Activated CD8-positive, alpha-beta memory T cell treated with anti-CD3 and anti-CD28 coated beads for 24 hours (primary cell): ENCODE measurements at places on chromosomes 3 and 15.

- DNase-seq, result no peak
Observed at GRCh38 chr3:12729051-12729651, 29.9 kb downstream of the TMEM40 start.

DNA sequence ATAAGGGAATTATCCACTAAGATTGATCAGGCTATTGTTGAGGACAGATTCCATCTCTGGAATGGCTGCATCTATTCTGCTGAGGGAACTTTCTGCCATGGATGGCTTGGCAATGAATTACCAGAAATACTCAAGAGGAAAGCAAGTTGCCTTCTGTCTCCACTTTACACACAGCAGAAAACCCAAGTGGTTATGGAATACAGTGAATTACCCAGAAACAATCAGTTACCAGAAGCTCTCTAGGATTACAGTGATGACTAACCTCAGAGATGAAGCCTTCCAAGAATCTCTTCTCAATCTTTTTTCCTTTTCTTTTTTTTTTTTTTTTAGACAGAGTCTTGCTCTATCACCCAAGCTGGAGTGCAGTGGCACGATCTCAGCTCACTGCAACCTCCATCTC is 183.3 kb downstream of the WDR76 start:
- no peak for DNase-seq

- DNase-seq, result no peak
Observed at GRCh38 chr15:37078566-37078965, 21.8 kb downstream of the MEIS2 start.

DNA sequence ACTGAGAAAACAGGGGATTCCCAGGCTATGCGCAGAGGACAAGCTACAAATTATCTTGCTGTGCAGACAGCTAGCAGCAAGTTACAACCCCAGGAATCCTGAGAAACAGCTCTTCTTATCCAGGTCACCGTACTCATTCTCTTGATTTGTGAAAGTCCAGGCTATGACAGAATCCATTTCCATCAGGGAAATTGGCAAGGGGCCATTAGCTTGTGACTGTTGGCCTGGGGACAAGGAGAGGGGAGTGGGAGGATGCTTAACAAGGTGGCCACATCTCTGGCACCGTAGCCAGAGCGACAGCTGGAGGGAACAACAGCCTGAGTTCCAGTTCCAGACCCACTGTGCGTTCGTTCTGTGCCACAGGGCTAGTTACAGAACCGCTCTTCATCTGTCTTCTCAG is 44.9 kb upstream of the PLXNA1 start:
- DNase-seq, result no peak

GRCh38 chr3:97935842-97936241 is 36.4 kb downstream of the RIOX2 start:
- no peak for DNase-seq

DNA sequence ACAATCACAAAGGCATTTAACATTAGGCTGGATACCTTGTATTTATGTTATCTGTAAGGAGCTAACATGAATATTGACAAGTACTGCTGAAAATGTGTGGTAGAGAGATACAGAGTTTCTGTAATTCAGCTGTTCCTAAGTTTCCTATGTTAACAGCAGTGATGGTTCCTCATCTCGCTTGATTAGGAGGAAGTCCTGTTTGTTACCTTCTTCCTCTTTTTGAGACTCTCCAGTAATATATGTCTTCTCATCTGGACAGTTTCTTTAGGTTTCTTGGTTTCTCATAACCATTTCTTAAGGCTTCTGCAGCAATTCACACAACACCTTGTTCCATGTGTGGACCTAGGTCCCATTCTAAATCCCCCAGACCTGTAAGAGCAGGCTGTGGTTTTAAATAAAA is 11.4 kb upstream of the PEX5L start:
- DNase-seq, result no peak

- no peak for DNase-seq
Observed at GRCh38 chr3:54547846-54548245, 380.0 kb downstream of the LRTM1 start.

GRCh38 chr15:63318344-63318743 is 40.9 kb downstream of the APH1B start:
- no peak for DNase-seq

- DNase-seq, result no peak
Observed at GRCh38 chr3:24714436-24714835, 219.8 kb upstream of the THRB start.

DNA sequence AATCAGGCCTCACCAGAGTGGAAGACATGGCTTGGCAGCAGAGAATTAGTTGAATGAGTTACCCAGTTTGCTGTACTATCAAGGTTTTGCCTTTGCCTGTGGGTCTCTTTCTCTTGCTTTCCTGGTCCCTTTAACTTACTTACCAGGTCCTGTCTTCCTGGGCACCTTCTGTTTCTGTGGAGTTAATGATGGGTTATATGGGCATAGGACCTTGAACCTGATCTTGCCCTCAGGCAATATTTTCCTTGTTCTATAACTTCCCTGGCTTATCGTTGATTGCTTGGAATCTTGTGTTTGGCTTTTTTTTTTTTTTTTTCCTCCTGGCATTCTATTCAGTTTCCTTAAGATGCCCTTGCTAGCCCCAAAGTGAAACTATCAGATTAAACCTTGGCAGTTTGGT is 106.8 kb downstream of the HHLA2 start:
- DNase-seq, result no peak

- DNase-seq, result no peak
Observed at GRCh38 chr3:174329321-174329720, 529.8 kb upstream of the NAALADL2 start.

GRCh38 chr3:179788996-179789395 is 136.2 kb downstream of the USP13 start:
- no peak for DNase-seq

GRCh38 chr15:88479169-88479568 is 11.7 kb downstream of the MRPS11 start:
- no peak for DNase-seq

DNA sequence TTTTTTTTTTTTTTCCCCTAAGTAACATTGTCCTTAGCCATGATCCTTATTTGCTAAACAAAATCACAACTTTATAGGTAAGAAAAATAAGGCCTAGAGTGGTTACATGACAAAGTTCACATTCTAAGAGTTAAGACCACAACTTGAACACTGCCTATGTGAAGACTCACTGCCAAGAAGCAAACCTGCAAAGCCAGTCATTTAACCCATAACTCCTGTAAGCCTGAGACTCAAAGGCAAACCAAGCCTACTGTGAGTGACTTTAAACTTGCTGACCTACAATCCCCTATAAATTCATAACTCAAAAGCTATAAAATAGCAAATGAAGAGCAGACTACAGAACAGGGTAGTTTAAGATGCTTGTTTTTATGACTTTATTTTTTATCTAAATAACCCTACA is 12.9 kb upstream of the ANKRD28 start:
- DNase-seq, result no peak

- DNase-seq, result no peak
Observed at GRCh38 chr3:90055666-90056065, 948.2 kb downstream of the EPHA3 start.

- no peak for DNase-seq
Observed at GRCh38 chr3:123281406-123281805, 79.7 kb downstream of the SEC22A start.

DNA sequence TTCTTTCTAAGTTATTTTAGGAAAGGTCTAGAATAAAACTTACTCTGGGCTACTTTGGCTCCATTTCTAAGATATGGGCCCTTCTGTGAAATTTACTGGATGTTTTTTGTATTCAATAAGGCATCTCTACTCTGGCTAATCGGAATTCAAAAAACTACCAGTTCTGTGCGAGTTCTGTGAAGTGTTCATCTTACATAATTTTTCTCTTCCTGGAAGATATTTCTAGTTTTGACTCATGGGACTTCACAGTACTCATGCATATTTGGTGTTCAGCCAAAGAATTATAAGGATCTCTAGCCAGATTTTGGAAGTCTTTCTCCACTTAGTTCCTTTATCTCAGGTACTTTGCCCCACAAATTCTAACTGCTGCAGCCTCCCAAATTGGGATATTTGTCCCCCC is 46.4 kb upstream of the MBNL1 start:
- DNase-seq, result no peak

DNA sequence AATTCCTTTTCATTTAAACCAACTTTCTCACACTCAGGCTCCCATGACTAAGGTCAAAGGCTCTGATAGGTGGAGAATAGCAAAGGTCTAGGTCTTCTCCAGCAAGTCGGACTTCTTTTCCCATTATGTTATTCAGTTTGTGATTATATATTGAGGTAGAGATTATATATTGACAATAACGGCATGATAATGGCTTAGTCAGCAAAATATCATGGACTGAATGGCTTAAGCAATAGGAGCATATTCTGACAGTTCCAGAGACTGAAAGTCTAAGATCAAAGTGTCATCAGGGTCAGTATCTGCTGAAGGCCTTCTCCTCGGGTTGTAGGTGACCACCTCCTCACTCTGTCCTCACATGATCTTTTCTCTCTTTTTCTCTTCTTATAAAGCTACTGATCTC is 1251.4 kb downstream of the ROBO1 start:
- DNase-seq, result no peak

- DNase-seq, result no peak
Observed at GRCh38 chr3:157861076-157861765, 245.0 kb downstream of the SHOX2 start.

DNA sequence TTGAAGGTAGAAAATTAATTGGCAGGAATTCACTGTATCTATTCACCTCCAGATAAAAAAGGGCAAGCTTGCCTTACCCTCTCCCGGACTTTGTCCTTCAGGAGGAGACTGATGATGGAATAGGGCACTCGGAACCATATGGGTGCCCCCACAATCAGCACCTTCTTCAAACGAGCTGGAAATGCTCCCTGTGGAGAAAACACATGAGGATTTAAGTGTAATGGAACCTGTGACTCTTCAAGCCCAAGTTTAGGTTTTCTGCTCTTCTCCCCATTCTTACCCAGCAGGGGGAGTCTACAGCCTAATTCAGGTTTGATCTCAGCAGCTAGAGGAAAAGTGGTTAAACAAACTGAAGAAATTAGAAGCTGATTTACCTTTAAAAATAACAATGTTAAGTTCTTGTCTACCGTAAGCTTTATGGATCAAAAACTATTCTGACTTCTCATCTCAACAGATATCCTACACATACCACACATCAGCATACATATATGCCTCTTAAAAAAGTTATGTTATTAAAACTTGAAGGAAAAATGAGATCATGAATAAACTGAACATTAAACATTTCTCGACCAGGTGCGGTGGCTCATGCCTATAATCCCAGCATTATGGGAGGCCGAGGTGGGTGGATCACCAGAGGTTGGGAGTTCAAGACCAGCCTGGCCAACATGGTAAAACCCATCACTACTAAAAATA is 57.5 kb upstream of the SIN3A start:
- no peak for DNase-seq

GRCh38 chr15:48145923-48146322 is 25.1 kb downstream of the SLC24A5 start:
- DNase-seq, result no peak

GRCh38 chr3:171229173-171229572 is 202.7 kb upstream of the SLC2A2 start:
- no peak for DNase-seq
